ENCODE measurements at places on chromosomes 3 and 15.

DNA sequence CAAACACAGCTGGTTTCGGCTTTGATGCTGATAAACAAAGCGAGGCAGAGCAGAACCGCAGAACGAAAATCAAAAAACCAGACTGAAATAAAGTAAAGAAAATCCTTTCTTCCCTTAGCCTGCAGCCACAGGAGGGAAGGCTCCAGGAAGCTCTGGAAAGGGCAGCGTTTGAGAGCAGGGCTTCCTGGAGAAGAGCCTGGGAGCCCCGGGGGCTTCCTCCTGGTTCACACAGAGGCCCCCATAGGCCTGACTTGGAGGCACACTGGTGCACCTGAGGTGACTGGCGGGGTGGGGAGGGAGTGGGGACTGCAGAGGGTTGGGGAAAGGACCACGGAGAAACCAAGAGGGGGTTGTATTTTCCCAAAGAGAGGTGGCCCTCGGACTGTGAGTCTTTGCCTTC lies 98.8 kb upstream of the WNT5A start:
- H3K4me1 ChIP-seq: no peaks in the 10 kb centered on the region
- H3K27me3 ChIP-seq: no peaks in the 10 kb centered on the region
- H3K36me3 ChIP-seq: no peaks in the 10 kb centered on the region
- DNase-seq: no peak
- no peak overlapping the region for H3K4me3 ChIP-seq
- H3K27ac ChIP-seq: no peak overlapping the region

DNA sequence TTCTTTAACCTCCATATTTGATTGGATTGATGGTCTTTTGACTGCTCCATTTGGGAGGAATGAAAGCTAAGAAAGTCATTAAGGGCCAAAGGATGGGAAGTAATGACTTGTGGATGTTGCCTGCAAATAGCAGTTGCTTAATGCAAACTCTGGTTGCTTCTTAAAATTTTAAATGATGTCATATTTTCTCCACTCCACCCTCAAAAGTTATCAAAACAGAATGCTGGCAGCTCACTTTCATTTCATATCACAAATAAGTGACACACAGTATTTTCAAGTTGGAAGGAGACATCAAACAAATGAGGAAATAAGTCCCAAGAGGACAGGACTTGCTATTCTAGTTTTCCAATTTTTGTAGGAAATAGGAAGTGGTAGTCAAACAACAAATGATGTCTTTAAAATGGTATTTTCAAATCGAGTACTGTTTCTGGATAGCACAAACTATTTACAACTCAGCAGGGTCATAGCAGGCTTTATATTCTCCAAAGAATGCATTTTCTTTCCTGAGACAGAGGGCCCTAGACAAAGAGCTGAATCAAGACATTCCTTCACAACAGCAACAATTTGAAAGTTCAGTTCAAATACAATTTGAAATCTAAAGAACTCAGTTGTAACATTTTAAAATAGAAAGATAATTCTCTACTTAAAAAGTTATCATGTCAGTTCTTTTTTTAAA lies 165.1 kb upstream of the UBE2E1 start:
- no peaks in the 10 kb centered on the region for H3K36me3 ChIP-seq
- DNase-seq: no peak
- H3K27ac ChIP-seq: no peak overlapping the region
- H3K27me3 ChIP-seq: no peaks in the 10 kb centered on the region
- H3K4me1 ChIP-seq: no peaks in the 10 kb centered on the region
- no peak overlapping the region for H3K4me3 ChIP-seq

DNA sequence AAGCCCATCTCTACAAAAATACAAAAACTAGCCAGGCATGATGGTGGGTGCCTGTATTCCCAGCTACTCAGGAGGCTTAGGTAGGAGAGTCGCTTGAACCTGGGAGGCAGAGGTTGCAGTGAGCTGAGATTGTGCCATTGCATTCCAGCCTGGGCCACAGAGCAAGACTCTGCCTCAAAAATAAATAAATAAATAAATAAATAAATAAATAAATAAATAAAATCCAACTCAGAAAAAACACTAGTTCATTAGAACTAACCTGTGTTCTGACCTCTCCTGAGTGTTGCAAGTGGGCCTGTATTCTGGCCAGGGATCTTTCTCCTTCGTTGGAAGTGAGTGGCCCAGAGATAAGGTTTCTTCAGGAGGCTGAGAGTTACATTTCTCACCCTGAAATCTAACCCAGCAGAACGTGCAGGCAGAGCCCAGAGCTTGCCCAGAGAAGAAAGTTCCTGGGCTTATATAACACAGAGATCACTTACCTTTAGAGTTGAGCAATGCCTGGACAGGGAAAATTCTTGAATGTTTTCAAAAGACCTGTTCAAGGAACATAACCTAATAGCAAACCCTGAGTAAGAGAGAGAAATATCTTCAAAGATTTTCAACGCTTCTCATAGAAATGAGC lies 583.9 kb downstream of the MCTP2 start:
- H3K36me3 ChIP-seq: no peaks in the 10 kb centered on the region
- no peak overlapping the region for H3K27ac ChIP-seq
- no peaks in the 10 kb centered on the region for H3K4me1 ChIP-seq
- no peak overlapping the region for H3K4me3 ChIP-seq
- no peak for DNase-seq

- no peak overlapping the region for H3K4me3 ChIP-seq
- DNase-seq: peak; percentile 17
- H3K36me3 ChIP-seq: no peaks in the 10 kb centered on the region
- no peaks in the 10 kb centered on the region for H3K4me1 ChIP-seq
Observed at GRCh38 chr3:10419637-10420232, 85.7 kb downstream of the ATP2B2 start.

DNA sequence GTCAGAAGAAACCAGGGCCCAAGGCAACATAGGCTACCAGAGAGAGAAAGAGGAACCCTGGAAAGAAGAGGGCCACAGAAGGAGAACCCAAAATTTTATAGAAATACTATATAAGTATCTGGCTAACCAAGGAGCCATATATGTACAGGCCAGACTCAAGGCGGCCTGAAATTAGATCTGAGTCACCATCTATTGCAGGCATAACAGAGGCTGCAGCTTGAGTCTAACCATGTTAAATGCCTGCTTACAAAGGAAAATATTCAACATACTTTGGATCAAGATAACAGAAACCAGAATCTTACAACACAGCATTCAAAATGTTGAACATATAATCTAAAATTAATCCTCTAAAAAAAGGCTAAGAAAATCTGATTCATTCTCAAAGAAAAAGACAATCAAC lies 23.1 kb downstream of the IGSF11 start:
- H3K4me3 ChIP-seq: no peak overlapping the region
- H3K27me3 ChIP-seq: no peaks in the 10 kb centered on the region
- no peaks in the 10 kb centered on the region for H3K4me1 ChIP-seq
- no peaks in the 10 kb centered on the region for H3K36me3 ChIP-seq
- H3K27ac ChIP-seq: no peak overlapping the region

GRCh38 chr3:29559741-29560465 lies 279.0 kb downstream of the RBMS3 start:
- H3K4me3 ChIP-seq: no peak overlapping the region
- H3K27me3 ChIP-seq: no peaks in the 10 kb centered on the region
- no peak overlapping the region for H3K27ac ChIP-seq
- no peak for DNase-seq
- no peaks in the 10 kb centered on the region for H3K4me1 ChIP-seq

DNA sequence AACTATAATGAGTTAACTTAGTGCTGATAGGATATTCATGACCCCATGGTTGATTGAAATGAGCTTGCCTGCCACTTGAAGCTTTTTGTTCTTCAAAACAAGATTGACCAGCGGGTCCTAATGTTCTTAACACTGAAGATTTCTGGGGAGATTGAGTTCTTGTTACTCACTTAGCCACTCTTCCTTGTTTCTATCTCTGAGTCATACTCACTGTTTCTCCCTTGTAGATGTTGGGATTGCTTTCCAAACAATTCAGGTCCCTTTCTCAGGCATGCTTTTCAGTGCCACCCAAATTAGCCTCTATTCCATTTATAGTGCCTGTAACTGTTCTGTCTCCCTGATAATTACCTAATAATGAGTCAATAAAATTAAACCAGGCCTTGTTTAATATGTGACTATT lies 517.0 kb downstream of the SQOR start:
- no peak overlapping the region for H3K27ac ChIP-seq
- no peak overlapping the region for H3K4me3 ChIP-seq

All from DND-41 (cell line).